ENCODE measurements at places on chromosomes 3 and 15. TPM values are rescaled to one million over a fixed set of nuclear protein-coding genes. Genes with fewer than 3 reads are reported as not detected.

GRCh38 chr3:71384388-71384787 is 199.1 kb downstream of the FOXP1 start:
- DNase-seq: no peak

DNA sequence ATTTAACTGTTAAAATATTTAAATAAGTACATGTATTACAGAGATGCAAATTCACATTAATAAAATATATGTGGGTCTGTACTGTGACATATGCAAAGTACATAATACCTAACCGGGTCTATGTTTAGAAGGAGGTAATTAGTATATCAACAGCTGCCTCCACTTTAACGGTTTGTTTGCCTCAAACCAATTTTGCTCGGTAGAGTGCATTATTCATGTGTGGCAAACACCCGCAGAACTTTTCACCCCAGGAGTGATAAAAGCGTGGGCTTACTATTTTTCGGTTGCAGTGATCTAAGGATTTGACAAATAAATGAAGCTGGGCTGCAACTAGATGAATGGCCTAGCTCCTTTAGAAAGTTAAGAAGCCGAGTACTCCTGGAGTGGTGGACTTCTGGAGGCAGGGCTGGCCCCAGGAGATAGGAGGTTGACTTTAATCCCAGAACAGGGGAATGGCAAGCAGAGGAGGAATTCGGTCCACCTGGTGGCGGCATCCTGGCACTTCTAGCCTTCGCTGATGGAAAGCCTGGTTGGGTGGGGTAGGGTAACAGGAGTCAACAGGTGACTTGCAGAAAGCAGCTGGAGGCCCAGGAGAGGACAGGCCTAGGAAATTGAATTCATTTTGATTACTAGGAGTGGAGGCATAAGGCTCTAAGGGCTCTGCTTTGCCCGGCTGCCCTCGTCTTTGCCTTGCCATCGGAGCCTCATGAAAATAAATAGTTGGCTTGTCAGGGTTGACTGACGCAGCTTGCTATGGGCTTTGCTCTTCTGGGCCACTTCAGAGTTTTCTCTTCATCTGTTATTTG is 2.4 kb downstream of the SLCO3A1 start:
- DNase-seq: no peak

- DNase-seq: no peak
Measured at GRCh38 chr3:131091768-131092167, 65.1 kb downstream of the NEK11 start.

GRCh38 chr3:138078901-138079344 is 36.5 kb downstream of the DZIP1L start:
- DNase-seq: no peak

GRCh38 chr3:194930377-194931204 is 244.9 kb downstream of the FAM43A start:
- DNase-seq: no peak

DNA sequence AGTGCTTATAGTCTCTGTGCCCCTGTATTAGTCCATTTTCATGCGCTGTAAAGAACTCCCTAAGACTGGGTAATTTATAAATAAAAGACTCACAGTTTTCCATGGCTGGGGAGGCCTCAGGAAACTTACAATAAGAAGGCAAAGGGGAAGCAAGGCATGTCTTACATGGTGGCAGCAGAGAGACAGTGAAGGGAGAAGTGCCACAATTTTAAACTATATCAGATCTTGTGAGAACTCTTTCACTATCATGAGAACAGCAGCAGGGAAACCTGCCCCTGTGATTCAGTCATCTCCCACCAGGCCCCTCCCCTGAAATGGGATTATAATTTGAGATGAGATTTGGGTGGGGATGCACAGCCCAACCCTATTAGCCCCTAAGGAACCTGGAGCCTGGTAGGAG is 243.2 kb downstream of the EDEM1 start:
- DNase-seq: no peak

DNA sequence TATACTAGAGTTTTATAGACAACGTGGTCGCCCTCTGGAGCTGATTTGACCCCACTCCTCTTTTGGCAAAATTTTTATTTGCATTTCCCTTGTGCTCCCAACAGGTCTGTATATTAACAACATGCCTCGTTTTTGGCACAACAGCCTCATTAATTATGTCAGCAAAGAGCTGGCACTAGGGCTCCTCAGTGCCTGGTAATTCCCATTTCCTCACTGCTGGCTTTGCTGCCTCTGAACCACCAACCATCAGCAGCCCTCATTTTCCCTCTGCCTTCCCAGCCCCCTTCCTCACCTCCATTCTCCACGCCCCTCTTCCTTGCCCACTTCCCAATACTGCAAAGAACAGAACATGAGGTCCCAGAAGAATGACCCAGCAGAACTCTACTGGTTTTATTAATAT is 204.8 kb downstream of the ABHD5 start:
- no peak for DNase-seq

- DNase-seq: no peak
Measured at GRCh38 chr3:67018789-67019526, 20.9 kb downstream of the KBTBD8 start.

GRCh38 chr3:125624341-125624740 is 29.0 kb upstream of the OSBPL11 start:
- DNase-seq: no peak

DNA sequence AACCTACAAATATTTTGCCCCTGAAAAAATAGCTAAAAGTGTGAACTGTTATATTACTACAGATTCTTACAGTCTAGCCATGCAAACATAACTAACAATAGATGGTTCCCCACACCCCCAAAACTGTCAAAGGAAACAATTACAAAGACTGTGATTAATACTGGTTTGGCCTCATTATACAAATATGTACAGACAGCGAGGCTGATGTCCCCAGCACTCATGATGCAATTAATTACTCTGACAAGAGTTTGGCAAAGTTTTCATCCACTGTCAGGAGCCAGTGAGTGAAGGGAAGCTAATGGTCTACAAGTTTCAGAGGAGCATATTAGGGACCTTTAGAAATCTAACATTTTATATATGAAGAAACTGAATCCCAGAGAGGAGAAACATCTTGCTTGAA is 61.0 kb downstream of the HMG20A start:
- no peak for DNase-seq

GRCh38 chr3:183259621-183260020 is 6.6 kb downstream of the B3GNT5 start:
- no peak for DNase-seq

DNA sequence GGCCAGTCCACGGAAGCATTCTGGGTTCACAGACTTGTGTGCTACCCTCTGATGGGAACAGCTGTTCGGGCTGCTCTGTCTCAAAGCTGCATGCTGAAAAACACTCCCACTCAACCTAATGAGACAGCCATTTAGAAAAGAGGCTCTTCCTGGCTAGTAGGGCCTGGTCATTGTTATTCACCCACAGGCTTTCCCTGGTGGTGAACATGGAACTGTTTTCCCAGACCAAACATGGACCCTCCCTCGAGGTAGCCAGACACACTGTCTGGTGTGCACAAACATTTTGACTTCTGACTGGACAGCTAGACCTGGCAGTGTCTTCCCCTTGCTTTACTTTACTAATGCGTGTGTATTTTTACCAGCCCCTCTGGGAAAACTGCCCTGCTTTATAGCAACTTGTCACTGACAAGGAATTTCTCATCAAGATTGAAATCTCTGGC is 39.0 kb downstream of the MECOM start:
- DNase-seq: no peak

DNA sequence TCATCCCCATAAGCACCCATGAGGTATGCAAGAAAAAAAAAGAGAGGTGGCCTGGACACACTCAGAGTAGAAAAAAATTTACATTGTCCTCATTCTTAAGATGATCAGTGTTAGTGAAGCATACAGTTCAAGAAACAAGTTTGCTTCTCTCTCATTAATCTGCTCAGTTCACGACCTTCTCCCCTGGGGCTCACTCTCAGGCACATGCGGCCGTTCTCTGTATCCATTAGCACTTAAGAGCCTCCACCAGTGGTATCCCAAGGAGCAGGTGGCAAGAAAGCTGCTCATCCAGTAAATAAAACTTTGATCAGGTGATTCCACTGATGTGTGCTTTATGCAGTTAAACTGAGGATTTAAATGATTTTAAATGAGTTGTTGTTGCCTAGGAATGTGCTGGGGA is 57.4 kb downstream of the ARHGAP31 start:
- no peak for DNase-seq

DNA sequence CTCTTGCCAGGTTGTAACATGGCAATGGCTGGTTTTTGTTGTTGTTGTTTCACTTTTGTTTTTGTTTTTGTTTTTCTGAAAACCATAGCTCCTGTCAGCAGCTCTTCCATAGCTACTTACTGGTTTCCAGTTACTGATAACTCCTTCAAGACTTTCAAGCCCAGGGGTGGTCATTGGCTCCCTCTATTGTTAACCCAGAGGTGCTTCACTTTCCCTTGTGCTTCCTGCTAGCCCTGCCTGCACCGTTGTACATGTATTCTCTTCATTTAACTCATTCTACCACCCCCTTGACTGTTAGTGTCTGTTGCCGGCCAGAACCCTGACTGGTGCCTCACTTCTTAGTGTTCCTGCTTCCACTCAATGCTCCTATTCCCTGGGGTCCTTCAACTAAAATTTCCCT is 4.2 kb upstream of the TRAT1 start:
- no peak for DNase-seq

GRCh38 chr15:69031013-69032001 is 16.8 kb downstream of the NOX5 start:
- peak; percentile 76 for DNase-seq

DNA sequence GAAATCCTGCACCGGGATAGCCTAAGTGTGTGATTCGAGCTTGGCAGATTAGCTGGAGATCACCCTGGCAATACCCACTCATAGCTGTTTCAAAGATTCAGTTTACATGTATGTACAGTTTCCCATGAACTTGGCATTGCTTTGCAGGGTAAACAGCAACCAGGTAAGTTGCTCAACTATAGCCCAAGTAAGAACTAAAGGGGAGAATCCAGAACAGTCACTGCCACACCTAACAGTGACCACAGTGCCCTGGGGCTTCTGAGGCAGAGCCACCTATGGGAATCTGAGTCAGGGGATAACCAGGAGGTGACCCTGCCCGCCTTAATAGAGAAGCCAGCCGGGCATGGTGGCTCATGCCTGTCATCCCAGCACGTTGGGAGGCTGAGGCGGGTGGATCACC is 15.9 kb downstream of the CDAN1 start:
- no peak for DNase-seq

DNA sequence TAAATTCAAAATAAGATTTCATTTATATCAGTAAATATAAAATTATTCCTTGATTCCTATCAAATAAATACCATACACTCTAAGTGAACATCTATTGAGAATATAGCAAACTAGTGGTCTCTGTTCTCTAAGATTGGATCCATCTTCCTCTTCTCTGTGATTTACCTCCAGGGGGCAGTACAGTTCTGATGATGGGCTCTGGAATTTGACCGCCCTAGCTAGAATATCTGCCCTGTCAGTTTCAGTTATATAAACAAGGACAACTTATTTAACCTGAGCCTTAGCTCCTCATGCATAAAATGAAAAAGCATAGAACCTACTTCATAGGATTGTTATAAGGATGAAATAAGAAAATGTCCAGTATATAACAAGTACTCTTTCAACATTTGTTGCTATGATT is 171.1 kb upstream of the CCDC54 start:
- DNase-seq: no peak

GRCh38 chr15:90101969-90102890 is at the start of gene IDH2:
IDH2 (minus strand) TSS chr15:90102468; CDS start chr15:90102390, 78 bp downstream.
- peak; percentile 91 for DNase-seq

- DNase-seq: no peak
Measured at GRCh38 chr3:61978460-61979419, 394.6 kb downstream of the FEZF2 start.

C3orf85 gene
- total RNA-seq: not detected

TTLL13 gene
- total RNA-seq: not detected

TM4SF4 gene
- not detected for total RNA-seq

GP9 gene
- total RNA-seq: not detected

PODXL2 gene
- total RNA-seq: 1.4 TPM

POLQ gene
- total RNA-seq: 0.57 TPM

TF gene
- total RNA-seq: 15.7 TPM

SAXO2 gene
- 2.2 TPM for total RNA-seq

FBXO22 gene
- 19.2 TPM for total RNA-seq
